Muscle of back (tissue), 13 donors: ENCODE measurements at places on chromosomes 11 and 22. TPM values are rescaled to one million over a fixed set of nuclear protein-coding genes. Genes with fewer than 3 reads are reported as not detected.

DNA sequence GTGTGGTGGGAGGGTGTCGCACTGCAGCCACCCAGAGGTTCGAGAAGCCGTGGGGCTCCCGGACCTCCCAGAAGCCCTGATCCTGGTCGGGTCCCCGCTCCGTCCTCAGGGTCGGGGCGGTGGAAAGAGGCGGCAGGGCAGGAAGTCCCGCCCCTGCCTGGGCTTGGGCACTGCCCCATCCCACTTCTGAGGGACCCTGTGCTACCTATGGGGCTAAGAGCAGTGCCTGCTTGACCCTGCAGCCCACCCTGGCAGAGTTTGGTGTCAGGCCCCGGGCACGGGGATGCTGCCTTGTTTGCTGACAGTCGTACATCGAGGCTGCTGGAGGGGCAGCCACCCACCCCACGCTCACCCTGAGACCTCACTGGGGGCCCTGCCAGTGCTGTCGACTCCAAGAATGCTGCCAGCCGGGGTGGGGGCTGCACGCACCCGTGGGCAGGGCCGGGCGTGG lies 19.4 kb downstream of the RNH1 start:
- DNase-seq: no peak

GRCh38 chr11:43687120-43687791 lies 6.7 kb downstream of the HSD17B12 start:
- peak; percentile 1 for DNase-seq

- no peak for DNase-seq
Measured at GRCh38 chr22:23264610-23265367, 84.5 kb downstream of the BCR start.

GRCh38 chr11:95680169-95680929 lies 109.2 kb downstream of the FAM76B start:
- DNase-seq: peak; percentile 88

The NRIP3 gene
- polyA plus RNA-seq: 1.1 TPM

DNA sequence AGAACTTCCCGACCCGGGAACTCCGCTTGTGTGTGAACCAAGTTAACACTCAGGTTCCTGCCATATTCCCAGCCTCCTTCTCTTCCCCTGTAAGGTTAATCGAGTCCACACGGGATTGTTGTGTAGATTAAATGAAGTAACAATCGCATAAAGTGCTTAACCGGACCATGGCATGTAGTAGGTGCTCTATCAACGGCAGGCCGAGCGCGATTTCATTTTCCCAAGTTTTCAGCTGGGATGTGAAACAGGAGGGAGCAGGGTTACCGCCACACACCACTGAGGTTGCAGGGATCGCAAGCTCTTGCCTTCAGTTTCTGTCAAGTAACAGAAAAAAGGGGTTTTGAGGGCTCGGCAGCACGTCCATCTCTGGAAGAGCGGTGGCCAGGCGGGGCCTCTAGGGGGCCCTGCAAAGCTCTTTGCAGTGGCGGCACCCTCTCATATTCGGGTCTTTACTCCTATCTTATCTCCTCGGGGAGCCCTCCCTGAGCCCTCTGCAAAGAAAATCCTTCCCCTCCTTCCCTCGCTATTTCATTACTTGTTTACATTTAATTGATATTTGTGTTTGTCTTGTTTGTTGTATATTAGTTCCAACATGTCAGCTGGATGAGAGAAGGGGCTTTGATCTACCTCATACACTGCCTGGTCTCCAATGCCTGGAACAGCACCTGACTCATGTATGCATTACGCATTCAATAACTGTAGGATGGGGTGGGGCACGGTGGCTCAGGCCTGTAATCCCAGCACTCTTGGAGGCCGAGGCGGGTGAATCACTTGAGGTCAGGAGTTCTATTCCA lies 816 bp upstream of the PLEKHA7 start:
- peak; percentile 14 for DNase-seq

The EHF gene
- polyA plus RNA-seq: not detected

The RIBC2 gene
- 1.8 TPM for polyA plus RNA-seq

- no peak for DNase-seq
Measured at GRCh38 chr22:49007013-49007653, 820.5 kb downstream of the BRD1 start.

The AP1B1 gene
- polyA plus RNA-seq: 30.3 TPM

DNA sequence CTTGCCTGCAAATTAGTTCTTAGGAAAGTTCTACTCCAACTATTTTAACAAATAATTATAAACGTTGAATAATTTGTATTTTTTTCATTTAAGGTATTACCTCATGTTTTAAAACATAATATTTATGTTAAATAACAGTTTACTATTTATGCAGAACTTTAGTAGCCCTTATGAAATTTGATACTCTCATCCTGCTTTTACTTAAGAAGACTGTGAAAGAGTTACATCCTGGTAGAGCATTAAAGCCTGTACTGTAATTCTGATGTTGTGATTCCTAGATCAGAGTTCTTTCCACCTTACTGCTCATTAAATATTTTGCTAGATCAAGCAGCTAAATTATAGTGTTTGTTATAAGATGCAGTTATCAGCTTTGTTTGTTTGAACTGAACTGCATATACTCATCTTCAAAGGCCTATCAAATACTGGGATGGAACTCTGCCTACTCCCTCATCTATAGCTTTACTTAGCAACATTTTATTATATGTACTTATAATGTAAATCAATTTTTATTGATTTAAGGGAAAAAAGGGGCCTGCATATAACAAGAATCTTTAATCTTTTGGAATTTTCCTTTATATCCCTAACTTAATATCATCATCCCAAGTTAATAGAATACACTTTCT lies 304.2 kb downstream of the DYNC2H1 start:
- DNase-seq: no peak

The UBQLNL gene
- polyA plus RNA-seq: 0.24 TPM

GRCh38 chr11:103648054-103648453 lies 388.4 kb upstream of the DDI1 start:
- DNase-seq: no peak

- DNase-seq: no peak
Measured at GRCh38 chr11:88689548-88690240, 352.2 kb upstream of the CTSC start.

- DNase-seq: peak; percentile 59
Measured at GRCh38 chr22:18970176-18970947, 34.3 kb upstream of the PRODH start.

The TMEM184B gene
- polyA plus RNA-seq: 70.7 TPM

DNA sequence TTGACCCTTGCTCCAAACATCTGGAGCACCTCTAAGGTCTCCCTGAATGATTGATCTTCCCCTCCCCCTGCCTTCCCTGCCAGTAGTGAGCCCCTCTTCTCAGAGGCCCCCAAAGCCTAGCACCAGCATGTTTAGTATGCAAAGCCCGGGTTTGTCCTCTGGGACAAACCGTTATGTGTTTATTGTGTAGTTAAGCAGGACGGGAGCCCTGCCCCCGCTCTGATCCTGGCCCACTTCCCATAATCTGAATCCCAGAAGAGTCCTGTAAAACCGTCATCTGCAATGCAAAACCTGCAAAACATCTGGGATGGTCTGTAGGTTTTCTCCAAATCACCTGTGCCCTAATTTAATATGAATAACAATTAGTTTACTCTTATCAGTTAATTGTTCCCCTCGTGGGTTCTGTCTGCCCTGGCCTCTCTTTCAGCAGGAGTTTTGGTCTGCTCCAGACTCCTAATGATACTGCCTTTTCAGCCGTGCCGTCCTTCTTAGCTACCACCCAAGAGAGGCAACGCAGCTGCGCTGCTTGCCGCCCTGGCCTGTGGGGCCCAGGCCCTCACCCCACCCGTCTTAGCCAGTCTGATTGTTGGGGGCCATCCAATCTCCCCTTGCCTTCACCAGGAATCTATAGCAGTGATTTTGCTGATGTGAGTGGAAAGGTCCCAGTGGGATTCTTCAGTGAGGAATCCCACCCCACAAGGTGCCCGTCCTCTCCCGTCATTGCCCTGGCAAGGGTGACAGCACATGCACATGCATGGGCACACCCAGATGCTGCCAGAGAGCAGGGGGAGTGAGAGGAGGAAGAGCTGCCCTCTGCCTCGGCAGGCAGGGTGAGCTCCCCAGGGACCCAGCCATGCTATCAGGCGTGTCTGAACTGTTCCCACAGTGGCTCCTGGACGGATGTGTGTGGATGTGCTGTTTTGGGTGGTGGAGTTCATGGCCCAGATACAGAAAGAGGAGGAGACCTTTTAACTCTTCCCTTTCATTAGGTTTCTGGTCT lies 3.0 kb upstream of the B3GAT1 start:
- no peak for DNase-seq

The PIK3IP1 gene
- polyA plus RNA-seq: 3.6 TPM

- DNase-seq: no peak
Measured at GRCh38 chr22:34966980-34967565, 98.9 kb upstream of the ISX start.

The CD3E gene
- 0.36 TPM for polyA plus RNA-seq

DNA sequence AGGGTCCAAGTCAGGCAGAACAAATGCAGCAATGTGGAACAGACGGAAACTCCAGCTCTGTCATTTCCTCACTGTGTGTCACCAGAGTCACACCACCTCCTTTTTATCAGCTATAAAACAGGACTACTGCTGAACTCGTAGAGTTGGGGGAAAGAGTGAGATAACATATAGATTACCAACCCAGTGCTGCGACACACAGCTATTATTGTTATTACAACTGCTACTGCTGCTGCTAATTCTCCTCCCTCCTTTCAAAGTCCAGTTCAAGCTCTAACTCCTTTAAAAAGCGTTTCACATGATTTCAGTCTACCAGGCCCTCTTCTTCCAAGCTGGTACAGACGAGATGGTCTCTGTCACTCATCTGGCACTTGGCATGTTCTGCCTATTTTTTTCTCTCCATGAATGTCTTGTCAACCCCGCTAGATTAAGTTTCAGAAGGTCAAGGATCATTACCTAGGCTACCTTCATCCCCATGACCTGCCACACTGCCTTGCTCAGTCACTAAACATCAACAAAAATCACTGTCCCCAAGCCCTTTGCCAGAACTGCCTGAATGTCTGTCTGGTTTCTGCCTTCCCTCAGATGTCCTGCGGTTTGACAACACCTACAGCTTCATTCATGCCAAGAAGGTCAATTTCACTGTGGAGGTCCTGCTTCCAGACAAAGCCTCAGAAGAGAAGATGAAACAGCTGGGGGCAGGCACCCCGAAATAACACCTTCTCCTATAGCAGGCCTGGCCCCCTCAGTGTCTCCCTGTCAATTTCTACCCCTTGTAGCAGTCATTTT lies 3.7 kb upstream of the MTFP1 start:
- no peak for DNase-seq

- no peak for DNase-seq
Measured at GRCh38 chr22:39699631-39700360, 129.2 kb downstream of the CACNA1I start.

The ZFP91 gene
- polyA plus RNA-seq: 43.1 TPM

The OR8D4 gene
- 0.19 TPM for polyA plus RNA-seq

The GRM5 gene
- 0.12 TPM for polyA plus RNA-seq

- peak; percentile 80 for DNase-seq
Measured at GRCh38 chr11:61004180-61004611, 32.7 kb downstream of the CD6 start.

GRCh38 chr22:38957046-38957770 lies at the start of gene APOBEC3A:
Gene APOBEC3A (plus strand): TSS chr22:38957609. CDS start chr22:38957692, 83 bp downstream.
- DNase-seq: no peak
